A549 (cell line): ENCODE measurements at places on chromosomes 3 and 15.
A peak's percentile ranks its signal among the peaks of the same experiment; 100 is the strongest.

DNA sequence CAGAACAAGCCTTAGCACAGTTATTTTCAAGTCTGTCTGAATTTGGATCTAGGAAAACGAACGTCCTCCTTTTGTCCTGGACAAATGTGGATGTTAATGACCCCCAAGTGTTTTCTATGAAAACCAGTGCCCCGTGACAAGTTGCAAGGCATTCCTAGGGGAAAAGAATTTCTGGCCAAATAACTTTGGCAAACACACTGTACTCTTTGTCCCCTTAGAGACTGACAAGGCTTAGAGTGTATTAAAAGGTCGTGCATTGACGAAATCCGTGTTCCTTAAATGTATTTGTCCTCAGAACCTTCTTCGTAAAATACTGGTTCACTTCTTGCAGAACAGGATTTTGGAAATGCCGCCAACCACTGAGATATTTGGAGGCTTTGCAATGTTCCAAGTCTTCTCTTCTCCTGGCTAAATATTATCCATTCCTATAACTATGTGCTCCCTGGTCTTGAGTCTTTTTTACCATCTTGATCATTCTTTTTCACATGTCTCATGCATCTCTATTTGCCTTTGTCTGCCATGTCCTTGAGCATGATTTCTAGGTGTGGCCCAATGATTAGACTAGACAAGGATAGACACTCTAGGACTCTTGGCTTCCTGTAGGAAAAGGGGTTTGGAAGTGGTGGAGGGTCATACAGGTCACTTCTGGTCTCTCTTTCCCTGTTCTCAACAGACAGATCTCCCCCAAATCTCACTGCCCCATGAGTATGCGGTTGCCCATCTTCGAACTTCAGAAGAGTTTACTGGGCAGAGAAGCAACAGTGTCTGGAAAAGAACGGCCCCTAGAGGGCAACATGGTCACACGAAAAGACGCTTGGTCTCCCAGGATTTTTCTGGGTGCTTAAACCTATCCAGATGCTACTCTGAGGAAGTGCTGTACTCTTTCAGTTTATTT lies 117.5 kb downstream of the EDEM1 start:
- DNase-seq = peak; percentile 41

GRCh38 chr3:47419083-47420043 lies 38.5 kb downstream of the PTPN23 start:
- DNase-seq = no peak

DNA sequence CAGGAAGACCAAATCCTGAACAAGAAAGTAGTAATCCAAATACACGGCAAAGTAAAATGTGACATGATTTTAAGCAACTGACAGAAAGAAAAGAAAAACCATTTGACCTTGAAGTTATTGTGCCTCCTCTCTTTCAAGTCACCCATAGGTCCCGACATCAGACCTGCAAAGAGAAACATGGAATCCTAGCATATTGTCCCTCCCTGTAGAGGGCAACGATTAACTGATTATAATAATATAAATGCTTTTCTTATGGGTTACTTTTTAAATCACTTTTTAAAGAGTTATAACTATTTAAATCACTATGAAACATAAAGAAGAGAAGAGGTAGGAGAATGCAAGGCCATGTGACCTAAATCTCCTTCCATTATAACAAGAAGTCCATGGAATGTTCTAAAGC lies 143.2 kb upstream of the LIPC start:
- no peak for DNase-seq

GRCh38 chr3:68249265-68249664 lies 594.9 kb upstream of the SUCLG2 start:
- DNase-seq = no peak

GRCh38 chr3:5388091-5388490 lies 200.6 kb downstream of the EDEM1 start:
- no peak for DNase-seq

DNA sequence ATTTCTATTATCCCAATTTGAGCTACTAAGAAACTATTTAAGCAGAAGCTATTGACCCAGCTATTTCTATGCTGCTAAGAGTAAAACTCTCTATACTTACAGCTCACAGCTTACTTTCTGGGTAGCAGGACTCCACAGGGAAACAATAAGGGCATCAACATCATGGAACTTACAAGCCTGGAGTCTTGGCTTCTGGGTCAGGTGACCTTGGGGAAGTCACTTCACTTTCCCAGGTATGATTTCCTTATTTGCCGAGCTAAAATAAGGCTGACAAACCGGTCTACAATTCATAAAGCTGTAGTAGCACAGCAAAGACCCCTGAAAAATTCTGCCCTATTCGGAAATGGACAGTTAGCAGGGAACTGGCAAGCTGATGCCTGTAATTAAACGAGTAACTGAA lies 278.3 kb upstream of the NR2F2 start:
- DNase-seq = no peak

DNA sequence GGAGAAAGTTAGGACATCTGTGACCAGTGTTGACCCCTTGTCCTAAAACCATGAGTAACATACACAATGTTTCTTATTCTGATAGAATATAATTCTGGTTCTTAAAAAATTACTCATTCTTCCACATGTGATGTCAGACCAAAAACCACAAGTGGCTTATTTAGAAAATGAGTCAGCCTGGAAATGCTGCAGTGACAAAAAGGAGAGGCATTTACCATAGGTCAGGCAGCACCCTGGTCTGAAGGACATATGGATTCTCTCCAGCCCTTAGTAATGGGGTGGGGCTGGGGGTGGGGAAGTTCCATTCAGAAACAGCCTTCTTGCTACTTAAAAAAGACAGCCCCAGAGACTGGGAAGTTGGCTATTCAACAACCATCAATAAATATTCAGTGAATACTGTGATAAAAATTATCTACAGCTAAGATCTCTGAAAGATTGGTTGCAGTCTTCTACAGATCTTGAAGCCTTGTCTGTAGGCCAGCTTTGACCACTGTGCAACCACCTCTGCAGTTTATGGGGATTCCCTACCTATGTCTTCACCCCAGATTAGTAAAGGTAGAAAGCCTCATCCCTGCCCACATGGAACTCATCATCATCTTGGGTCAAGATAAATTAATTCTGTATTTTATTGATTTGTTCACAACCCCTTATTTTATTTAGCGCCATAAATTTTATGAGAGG lies 34.9 kb upstream of the TIMP4 start:
- DNase-seq = peak; percentile 77

DNA sequence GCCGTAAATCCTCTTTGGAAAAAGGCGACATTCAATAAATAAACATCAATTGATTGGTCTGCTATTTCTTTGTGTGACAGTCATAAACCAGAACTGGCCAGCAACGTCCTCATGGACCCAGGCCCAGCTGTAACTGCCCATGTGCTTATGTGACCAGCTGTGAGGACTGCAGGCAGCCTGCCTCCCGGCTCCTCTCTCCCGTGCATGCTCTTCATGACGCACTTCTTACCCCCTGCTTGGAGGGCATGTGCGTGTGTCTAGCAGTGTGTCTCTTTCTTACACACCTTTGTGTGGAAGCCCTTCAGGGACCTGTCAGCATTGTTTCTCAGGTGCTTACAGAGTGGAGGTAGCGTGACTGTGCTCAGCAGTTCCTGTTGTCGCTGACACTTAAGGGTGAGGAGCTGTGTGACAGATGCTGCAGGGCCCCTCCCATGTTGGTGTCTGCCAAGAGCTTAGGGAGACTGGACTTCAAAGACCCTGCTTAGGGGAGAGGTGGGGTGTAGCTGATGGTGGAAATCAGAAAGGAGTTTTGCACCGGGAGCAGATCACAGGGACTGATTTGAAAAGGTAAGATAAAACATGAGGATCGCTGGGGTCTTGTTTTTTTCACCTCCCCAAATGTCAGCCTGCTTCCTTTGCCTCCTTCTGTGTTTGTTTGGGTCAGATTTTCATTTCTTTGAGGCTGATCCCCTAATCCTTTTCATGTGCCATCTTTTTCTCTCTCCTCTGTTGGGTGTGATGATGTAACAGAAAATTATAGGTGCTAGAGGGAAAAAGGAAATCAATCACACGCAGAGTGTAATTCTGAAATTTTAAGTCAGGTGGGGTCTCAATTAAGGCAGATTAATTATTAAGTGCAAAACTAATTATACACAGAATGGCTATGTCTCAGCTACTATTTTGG lies 2.1 kb downstream of the PODXL2 start:
- DNase-seq = no peak

DNA sequence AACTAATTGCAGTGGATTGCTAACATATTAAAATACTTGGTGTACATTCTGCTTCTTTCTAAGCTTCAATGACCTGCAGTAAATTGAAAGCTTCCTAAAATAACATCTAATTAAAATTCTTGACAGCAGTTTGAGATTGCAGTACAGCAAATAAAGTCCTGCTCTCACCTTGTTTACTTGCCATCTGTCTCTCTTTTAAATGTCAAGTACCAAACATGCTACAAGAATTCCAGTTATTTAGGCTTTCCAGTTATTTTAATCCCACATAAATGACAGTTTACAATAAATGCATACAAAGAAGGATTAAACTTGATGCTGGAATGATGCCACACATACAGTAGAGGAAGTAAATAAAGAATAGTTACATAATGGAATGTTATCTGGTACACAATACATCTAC lies 33.2 kb downstream of the CBLB start:
- no peak for DNase-seq

DNA sequence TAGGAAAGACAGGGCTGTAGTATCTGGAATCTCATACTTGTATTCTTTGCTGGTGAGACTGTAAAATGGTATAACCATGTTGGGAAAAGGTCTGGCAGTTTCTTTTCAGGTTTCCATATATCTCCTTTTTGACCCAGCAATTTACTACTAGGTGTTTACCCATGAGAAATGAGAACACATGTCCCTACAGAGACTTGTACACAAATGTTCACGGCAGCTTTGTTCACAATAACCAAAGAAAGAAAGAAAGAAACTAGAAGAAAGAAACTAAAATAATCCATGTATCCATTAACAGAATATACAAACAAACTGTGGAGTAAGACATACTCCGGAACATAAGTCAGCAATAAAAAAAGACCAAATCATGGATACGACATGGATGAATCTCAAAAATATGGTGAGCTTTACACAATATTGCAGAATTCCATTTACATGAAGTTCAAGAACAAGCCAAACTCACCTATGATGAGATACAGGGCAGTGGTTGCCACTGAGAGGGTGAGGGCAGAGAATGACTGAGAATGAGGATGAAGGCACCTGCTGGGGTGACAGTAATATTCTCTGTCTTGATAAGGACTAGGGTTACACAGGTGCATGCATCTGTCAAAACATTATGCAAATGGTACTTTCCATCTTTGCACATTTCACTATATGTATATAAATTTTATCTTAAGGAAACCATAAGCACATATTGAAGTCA lies 2.7 kb downstream of the RFTN1 start:
- no peak for DNase-seq

DNA sequence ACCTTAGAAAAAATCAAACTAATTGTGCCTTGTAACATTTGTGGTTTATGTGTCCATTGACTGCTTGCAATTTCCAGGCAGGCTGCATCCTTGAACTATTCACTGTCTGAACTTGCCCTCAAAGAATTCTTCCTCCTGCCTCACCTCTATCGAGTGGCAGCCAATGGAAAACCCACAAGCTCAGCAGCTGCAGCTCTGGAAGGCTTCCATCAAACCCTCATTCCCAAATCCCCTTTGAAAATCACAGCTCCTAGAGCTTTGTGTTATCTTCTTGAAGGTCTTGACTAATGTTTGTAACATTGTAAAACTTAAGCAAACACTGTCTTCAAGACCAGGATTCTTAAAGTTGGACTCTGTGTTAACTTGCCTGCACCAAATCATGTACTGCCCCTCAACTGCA lies 81.1 kb downstream of the FILIP1L start:
- DNase-seq = peak; percentile 37

- DNase-seq = no peak
Observed at GRCh38 chr3:99969136-99969535, 145.2 kb downstream of the FILIP1L start.

GRCh38 chr3:86037916-86038315 lies 953.0 kb downstream of the VGLL3 start:
- no peak for DNase-seq

DNA sequence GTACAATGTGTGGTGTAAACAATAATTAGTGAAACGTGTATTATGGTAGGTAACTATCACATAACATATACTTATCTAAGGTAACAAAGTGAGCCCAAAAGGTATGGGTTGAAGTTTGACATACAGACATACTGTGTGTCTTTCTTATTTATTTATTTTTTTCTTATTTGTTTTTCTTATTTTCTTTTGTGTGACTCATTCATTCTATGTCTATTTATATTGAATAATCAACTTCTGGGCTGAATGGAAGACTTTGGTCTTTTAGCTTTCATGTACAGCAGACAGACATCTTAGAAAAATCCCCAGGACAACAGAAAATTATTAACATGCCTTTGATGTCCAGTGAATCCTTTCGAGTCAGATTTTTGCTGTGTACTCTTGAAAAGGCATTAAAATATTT lies 200.3 kb upstream of the SLC2A2 start:
- no peak for DNase-seq

- no peak for DNase-seq
Observed at GRCh38 chr15:46265664-46266347, 631.0 kb downstream of the SQOR start.

DNA sequence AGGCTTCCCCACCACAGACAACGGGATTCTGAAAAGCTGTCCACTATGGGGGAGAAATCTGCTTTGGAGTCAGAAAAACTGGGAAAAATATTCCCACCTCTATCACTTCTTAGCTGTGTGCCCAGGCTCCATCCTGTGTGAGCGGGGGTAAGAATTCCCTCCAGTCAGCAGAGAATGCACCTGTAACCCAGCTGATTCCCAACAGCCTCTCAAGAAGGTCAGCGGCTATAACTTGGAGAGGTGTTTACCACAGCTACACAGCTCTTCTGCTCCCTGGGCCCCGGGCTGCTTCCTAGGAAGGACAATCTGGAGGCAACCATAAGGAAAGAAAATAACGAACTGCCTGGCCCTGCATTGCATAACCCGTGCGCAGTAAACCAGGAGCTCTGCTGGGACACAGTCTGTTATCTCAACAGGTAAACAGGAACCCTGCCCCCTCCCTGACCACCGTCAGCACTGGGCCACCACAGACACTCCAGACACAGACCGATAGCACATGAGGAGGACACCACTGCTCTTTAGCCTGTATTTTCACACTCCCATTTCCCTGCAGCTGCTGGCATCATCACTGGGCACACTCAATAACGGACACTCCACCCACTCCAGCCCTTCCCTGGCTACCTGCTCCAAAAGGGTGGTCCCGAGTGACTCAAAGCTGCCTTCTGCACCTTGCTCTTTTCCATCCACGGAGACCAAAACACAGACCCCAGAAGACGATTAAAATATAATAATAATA lies 2.1 kb downstream of the RAB43 start:
- no peak for DNase-seq

DNA sequence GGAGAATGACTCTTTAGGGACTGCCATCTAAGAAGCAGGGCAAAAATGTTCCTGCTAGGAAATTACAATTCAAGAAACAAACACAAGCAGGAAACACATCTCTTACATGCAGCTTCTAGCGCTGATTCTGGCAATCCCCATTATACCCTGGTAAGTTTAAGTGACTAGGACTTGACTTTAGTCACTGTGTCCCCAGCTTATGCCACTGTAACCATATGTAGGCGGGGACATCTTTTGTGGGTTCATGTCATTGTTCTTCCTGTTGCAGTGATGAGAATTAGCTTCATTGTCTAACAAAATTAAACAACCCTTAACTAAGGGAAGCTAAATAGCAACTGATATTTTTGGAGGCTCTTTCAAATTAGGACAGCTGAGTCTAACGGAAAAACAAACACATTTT lies 17.9 kb upstream of the FAM81A start:
- no peak for DNase-seq
